ENCODE measurements at places on chromosomes 7 and 10. TPM values are rescaled to one million over a fixed set of nuclear protein-coding genes. Genes with fewer than 3 reads are reported as not detected.

DLG5 gene
- 8.9 TPM for total RNA-seq

DHTKD1 gene
- total RNA-seq = 31.7 TPM

ASNS gene
- total RNA-seq = 6.7 TPM

MMP21 gene
- total RNA-seq = not detected

HOXA13 gene
- total RNA-seq = not detected

R3HCC1L gene
- total RNA-seq = 5.9 TPM

EEPD1 gene
- total RNA-seq = 7.1 TPM

SLC25A13 gene
- total RNA-seq = 9.1 TPM

Data from left ventricle myocardium inferior (tissue), 1 donor.